ENCODE measurements at places on chromosomes 6 and 20.

GRCh38 chr6:148426317-148426977 lies 83.8 kb downstream of the SASH1 start:
- DNase-seq: no peak

GRCh38 chr6:24329451-24329850 lies 28.4 kb downstream of the DCDC2 start:
- no peak for DNase-seq

DNA sequence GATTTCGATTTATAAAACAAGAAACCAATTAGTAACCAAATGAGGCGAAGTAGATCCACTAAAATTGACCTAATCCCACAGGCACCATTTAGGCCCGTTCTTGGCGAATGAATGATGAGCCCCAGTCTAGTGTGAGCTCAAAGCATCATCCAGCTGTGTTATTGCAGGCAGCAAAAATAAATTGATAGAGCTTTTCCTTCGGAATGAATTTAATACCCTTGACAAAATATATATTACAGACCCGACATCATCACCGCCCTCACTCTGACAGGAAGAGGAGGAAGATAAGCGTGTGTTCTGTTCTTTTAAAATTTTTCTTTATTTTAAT lies 7.8 kb downstream of the SIM1 start:
- DNase-seq: no peak

- DNase-seq: peak; percentile 6
Observed at GRCh38 chr6:137928286-137928685, 61.2 kb downstream of the TNFAIP3 start.

- no peak for DNase-seq
Observed at GRCh38 chr6:62707156-62707555, 421.1 kb upstream of the KHDRBS2 start.

DNA sequence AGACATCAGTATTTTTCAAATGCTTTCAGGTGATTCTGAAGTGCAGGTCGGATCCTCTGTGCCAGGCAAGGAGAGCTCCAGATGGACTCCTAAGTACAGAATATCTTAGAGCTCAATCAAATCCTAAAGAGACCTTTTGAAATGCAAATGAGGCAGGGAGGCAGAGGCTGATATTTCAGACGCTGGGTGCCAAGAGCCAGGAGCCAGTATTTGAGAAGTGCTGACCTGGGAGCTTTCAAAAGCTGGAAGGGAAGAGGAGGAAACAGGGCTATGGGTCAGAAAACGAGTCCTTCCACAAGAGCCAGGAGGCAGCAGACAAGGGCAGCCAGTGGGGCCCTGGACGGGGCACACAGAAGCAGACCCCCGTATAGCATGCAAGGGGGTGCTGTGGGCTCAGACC lies 46.1 kb upstream of the DSN1 start:
- DNase-seq: no peak

DNA sequence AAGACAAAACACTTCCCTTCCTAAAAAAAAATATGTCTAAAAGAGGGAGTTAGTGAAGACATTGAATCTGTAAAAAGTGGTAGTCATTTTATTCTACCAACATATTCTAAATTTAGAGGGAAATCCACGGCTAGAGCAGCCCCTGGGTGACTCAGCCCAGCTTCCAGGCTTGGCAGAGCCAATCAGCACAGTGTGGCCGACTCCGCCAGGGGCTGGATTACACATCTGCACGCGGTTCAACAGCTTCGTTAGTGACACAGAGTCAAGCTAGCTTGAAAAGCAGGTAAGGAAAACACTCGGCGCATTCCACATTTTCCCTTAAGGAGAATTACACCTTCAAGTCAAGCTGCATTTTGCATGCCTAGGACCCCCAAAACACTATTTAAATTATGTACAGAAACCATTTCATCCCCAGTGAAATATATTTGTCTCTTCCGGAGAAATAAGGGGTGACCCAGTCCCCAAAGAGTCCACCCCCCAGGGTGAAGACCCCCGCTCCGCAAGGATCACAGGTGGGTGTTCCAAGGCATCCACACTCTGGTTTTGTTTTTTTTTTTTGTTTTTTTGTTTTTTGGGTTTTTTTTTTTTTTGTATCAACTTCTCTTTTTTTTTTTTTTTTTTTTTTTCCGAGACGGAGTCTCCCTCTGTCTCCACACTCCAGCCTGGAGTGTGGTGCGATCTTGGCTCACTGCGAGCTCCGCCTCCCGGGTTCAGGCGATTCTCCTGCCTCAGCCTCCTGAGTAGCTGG lies 58.4 kb upstream of the ARID1B start:
- DNase-seq: no peak

DNA sequence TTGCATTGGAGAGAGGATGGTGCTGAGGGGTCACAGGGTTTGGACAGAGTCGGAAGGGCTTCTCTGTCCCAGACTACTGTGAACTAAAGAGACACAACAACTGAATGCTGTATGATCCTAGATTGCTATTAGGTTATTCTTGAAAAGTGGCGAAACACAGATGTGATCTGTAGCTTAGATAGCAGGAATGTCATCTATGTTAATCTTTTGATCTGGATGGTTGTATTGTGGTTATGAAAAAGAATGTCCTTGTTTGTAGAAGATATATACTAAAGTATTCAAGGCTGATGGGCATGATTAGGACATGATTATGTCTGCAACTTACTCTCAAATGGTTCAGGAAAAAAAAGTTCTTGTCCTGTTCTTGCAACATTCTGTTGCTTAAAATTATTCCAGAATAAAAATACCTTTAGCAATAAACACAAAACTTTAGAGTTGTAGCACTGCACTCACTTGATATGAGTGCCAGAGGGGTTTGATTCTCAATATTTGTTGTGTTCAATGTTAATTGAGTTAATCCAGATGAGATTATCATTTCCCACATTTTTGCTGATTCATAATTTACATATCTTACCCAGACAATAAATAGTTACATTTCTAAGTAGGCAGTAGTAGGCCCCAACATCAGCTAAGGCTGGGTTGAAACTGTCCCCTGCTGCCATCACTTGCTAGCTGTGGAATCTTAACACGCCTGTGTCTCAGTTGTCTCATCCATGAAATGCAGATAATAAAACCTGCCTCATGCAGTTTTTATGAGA lies 645.2 kb downstream of the KIF16B start:
- DNase-seq: no peak

DNA sequence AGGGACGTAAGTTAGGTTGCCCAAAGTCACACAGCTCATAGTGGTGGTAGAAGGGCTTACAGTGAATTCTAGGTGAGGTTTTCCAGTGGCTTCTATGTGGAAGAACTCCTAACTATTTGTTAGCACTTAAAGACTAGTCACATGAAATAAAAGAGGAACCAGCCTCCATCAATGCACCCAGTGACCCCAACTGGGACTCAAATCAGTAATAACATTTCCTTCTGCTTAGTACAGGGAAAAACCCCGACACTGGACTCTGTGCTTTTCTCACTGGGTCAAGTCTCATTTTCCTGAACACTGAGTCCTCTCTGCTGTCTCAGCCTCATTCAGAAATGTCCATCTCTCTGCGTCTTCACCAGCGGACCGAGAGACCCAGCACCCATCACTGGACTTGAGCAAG lies 89.2 kb downstream of the SLC22A23 start:
- DNase-seq: no peak

- DNase-seq: no peak
Observed at GRCh38 chr20:47970282-47970903, 185.1 kb upstream of the SULF2 start.

GRCh38 chr20:57769756-57770155 lies 59.9 kb upstream of the PMEPA1 start:
- DNase-seq: no peak

DNA sequence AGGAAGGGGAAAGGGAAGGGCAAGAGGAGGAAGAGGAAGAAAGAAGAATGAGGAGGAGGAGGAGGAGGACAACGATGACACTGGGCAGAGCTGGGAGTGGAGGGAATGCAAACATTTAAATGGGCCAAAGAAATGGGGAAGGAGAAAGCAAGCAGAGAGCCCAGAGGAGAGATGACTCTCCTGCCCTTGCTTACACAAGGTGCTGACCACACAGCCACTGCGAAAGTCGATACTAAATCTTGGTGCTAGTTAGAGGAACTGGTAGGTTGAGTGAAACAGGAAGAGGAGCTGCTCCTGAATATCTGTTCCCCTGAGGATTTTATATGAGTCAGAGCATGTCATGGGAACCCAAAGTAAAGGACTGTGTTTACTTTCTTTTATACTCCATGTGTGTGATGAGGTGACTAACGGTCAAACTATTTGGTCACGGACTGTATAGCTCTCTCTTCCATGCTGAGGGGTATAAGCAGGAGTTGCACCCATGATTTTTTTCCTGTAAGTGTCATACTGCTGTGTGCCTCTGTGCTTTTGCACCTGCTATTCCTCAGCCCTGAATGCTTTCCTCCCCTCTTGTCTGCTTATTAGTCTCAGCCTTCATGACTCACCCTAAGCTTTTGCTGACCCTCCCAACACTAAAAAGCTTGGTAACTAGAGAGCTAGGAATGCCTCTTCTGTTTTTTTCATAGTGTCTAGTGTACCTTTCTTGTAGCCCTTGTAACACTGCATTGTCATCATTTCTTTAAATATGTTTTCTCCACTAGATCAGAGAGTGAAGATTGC lies 9.5 kb upstream of the PAQR8 start:
- no peak for DNase-seq

GRCh38 chr20:57630061-57630460 lies 9.8 kb upstream of the ZBP1 start:
- DNase-seq: peak; percentile 51

DNA sequence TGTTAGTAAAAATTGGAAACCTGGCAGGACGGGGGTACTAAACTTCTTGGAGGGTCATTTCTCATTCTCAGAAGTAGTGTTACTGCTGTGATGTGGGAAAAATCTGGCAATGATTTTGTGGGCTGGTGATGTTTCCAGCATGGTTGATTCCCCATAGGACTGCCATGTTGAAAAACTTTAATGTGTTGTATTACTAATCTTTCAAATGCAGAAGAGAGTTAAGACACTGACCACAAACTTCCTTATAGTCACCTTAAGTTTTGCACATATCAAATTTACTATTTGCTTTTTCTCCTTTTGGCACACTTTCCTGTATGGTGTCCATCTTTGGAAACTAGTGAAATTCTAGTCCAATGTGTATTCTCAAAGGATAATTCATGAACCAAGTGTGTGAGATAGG lies 236.2 kb upstream of the TAB2 start:
- DNase-seq: no peak

DNA sequence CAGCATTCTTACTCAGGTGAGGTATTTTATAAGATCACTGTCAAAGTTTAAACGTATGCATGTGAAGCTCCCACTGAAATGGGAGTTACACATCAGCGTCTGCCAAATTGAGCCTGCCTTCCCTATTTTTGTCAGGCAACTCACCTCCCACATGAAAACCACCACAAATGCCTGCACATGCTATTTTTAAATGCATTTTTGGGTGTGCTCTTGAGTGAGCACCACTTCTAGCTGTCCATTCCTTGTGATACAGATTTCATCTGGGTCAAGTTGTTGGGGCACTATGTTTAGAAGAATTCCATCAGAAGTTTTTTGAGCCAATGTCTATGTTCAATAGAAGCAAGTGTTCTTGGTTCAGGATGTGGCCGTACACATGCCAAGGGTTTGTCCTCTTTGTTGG lies 71.7 kb upstream of the RIPPLY2 start:
- no peak for DNase-seq

- no peak for DNase-seq
Observed at GRCh38 chr6:42344756-42345155, 107.0 kb downstream of the TRERF1 start.

- no peak for DNase-seq
Observed at GRCh38 chr20:38199501-38200390, 34.7 kb upstream of the TGM2 start.

DNA sequence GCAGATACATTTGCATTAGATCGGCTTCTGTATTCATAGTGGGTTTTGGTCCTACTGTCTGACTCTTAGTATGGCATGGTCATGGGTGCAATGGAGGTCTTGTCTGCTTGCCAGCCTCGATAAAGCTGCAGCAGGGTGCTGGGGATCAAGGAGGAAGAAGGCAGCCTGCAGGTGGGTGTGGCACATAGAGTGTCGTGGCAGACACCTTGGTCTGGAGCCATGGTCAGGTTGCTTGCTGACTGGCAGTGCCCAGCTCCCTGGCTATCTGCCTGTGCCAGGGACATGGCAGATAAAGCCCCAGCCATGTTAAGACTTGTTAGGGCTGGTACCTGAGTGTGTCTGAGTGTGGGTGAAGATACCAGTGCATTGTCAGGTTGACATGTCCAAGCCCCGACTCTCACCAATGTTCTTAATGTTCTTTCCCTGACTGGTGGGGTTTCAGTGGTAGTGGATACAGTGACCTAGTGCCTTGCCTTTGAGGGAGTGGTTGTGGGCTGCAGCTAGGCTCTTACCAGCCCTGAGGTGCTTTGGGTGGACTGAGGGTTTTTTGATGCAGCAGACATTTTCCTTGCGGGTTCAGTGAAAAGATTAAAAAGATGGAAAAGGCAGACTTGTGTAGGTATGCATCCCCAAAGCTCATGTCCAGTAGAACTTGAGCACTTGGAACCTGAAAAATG lies 1.8 kb downstream of the FAM83D start:
- DNase-seq: no peak

DNA sequence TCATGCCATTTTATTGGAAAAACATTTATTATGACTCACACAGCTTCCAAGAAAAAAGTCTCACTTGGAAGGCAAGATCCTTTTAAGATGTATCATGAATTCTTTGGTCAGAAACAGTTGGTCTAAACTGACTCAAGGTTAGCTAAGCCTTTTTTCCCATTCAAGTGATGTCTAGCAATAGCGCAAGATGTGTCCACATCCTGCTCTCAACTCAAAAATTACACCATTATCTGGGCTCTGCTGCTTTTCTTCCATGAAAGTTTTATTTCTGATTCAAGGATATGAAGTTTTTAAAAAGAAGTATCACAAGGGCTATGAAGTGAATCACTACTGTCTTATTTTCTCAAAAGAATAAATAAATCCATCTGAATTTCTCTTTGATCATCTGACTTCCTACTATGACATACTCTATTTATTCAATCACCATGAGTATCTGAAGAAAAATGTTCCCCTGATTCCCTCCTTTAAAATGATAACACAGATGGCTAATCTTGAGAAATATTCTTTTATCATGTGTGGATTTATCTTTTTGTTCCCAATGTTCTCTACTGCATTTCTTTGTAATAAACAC lies 139.2 kb downstream of the AHI1 start:
- DNase-seq: no peak

GRCh38 chr6:119205911-119206618 lies 127.6 kb upstream of the FAM184A start:
- no peak for DNase-seq

All from CD4-positive, alpha-beta T cell treated with Interleukin-6 for 4 hours (primary cell).